ENCODE measurements at places on chromosomes 13 and 19.

DNA sequence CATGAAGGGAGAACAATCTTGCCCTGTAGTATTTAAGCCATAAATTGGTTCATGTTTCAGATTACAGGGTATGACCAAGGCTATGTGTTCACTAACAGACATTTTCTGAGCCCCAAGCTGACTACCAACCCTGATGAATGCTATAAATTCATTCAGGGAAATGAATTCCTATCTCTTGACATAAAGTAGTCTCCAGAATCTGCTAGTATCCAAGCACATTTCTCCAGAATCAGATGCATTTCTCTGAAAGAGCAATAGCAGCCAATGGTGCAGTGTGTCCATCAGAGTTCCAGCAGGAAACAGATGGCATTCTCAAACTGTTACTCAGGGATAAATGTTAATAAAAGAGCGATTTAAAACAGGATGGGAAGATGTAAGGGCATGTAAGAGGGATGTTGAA, 226.4 kb downstream of the COG6 start:
- DNase-seq = no peak

DNA sequence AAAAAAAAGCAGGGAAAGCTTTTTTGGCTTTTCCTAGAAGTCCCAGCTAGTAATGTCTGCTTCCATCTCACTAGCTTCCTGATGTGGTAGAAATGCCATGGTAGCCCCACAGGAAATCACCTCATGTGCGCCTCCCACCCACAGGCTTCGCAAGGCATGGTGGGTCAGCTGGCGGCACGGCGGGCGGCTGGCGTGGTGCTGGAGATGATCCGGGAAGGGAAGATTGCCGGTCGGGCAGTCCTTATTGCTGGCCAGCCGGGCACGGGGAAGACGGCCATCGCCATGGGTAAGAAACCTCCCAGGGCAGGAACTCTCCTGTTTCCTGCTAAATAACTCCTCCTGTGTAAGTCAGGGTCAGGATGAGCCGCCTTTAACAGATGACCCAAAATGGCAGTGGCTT, 10.4 kb downstream of the RUVBL2 start:
- no peak for DNase-seq

- DNase-seq = no peak
Observed at GRCh38 chr13:59538512-59538911, 625.2 kb downstream of the DIAPH3 start.

DNA sequence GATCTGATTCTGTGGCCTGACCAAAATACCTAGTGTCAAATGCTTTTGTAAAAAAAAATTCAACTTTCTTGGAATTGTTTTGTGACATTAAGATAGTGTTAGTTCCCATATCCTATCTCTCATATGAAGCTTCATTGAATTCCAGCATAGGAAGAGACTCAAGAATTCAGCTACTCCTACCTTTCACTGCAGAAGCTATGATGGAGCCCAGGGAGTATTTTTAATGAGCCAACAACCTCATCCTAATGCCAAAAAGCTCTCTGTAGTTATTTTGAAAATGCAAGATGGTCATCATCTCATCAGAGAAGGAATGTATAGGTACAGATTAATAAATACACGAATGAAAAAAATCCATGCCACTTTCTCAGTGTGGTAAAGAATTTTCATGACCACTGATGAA, 431.2 kb upstream of the SGCG start:
- no peak for DNase-seq

GRCh38 chr13:108795841-108796240, 166.4 kb downstream of the MYO16 start:
- DNase-seq = peak; percentile 13

- DNase-seq = no peak
Observed at GRCh38 chr13:46643165-46643777, 90.3 kb downstream of the LRCH1 start.

DNA sequence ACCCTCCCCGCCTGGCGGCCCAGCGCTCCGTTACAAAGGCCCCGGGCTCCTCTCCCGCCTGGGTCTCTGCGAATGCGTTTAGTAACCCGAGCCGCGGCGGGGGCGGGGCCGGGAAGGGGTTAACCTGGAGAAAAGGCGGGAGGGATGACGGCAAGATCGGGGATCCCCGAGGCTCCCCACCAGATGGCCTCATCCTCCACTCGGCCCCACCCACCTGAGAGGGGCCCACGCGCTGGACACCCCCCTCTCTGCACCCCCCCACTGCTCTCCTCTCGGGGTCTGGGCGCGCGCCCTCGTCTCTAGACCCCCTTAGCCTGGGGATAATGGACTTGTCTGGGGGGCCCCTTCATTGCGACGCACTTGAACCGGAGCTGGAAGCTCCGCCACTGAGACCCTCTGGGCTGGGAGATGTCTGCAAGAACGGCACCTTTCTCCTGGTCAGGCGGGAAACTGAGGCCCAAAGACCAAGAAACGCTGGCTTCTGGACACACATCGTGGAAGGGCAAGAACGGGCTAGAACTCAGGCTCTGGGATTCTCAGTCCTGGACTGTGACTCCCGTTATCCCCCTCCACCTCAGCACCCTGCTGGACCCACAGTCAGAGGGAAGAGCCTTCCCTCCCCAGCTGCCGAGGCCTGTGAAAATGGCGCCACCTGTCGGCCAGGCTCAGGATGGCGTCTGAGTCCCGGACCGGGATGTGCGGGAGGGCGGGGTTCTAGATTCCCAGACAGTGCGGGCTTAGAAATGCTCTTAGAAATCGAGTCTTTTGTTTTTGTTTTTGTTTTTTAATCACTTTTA, 2.9 kb upstream of the LTBP4 start:
- peak; percentile 96 for DNase-seq

GRCh38 chr13:31111136-31111535, 50.6 kb downstream of the HSPH1 start:
- no peak for DNase-seq

DNA sequence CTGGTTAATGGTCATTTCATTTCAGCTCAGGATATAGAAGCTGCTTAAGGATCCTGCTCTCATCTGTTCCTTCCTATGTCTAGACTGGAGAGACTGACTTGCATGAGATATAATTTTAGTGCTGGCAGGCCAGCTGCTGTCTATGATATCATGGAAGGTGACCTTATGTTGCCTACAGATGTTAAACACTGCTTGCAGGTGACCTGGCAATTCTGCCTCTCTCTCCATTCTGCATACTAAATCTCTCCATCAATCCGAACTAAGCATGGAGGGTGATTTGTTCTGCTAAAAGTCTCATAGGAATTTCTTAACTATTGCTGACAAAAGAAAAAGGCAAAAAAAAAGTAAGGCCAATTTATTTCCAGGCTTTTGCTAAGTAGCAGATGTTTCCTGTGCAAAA, 81.0 kb downstream of the CCNA1 start:
- no peak for DNase-seq

DNA sequence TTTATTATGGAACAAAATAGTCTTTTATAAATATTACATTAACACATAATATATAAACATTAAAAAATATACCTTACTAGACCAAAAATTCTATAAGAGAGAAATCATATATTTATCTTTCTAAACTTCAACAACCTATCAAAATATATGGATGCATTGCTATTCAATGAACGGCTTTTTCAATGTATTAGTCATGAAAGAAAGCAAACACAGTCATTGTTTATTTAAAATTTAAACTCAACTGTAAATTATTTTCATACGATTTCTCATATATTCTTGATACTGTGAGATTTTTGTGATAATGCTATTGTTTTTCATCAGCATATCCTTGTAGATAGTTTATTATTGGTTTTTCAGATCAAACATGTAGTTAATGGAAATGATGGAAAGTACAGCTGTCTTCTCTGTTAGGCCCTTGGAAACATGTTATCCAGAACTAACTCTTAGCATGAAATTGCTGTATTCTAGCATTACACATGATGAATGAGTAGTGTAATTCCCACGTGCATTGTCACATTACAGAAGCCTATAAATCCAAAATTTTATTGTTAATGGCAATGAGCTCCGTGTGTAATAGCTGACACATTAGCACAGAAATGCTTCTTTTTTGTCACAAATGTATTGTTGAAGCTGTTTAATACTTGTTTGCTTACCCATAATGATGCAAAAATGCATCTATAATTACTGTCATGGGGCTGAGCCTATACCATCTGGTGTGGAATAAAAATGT, 1639.9 kb downstream of the SLITRK5 start:
- no peak for DNase-seq

GRCh38 chr13:75173457-75174356, 308.3 kb downstream of the TBC1D4 start:
- DNase-seq = no peak

DNA sequence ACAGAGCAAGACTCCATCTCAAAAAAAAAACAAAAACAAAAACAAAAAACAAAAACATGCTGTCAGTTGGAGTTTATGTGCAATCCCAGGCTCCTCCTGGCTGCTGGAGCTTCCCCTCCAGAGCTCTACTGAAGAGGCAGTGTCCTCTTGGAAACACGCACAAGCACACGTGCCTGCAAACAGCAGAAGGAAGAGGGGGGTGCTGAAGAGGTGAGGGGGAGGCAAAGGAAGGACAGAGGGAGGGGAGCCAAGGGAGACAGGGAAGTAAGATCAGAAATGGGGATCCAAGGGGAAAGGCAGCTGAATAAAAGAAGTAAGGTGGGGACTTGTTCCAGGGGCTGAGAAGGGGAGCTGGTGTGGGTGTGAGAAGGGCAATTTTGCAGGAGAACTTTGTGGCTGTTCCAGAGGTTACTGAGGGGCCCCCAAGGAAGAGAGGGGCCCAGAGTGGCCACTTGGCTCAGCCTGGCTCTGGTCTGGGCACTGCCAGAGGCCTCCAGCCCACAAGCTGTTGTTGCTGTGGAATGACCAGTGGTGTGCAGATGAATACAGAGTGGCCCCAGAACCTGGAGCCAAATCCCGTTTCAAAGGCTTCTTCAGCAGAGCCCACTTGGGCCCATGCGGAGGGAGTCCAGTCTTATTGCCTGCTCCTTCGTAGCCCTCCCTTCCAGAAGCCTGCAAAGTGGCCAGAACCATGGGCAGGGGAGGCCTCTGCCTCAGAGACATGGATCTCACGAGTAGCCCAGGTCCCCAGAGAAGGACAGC, 34.4 kb downstream of the LYL1 start:
- no peak for DNase-seq

- no peak for DNase-seq
Observed at GRCh38 chr13:35473206-35473775, 3.2 kb downstream of the MAB21L1 start.

- DNase-seq = peak; percentile 87
Observed at GRCh38 chr13:110874508-110874960, 40.3 kb downstream of the ANKRD10 start.

- DNase-seq = peak; percentile 84
Observed at GRCh38 chr13:45511310-45512097, 46.8 kb downstream of the COG3 start.

- DNase-seq = peak; percentile 60
Observed at GRCh38 chr19:55473225-55474012, 3.0 kb upstream of the ZNF628 start.

GRCh38 chr13:31731921-31732320, 7.4 kb upstream of the RXFP2 start:
- no peak for DNase-seq

- DNase-seq = no peak
Observed at GRCh38 chr13:50106559-50106958, 91.3 kb downstream of the KCNRG start.

- DNase-seq = no peak
Observed at GRCh38 chr19:11018763-11019162, 57.9 kb downstream of the SMARCA4 start.

Data from astrocyte of the hippocampus (primary cell).